ENCODE measurements at places on chromosomes 13 and 19.

- no peak for DNase-seq
These were observed 235.2 kb downstream of the KLF5 start for GRCh38 chr13:73293913-73294523.

- DNase-seq: no peak
These were observed 4.7 kb upstream of the SIGLEC14 start for GRCh38 chr19:51651216-51651846.

GRCh38 chr19:38135150-38135998 is 88.6 kb downstream of the DPF1 start:
- DNase-seq: no peak

GRCh38 chr13:109626386-109627171 is 159.8 kb downstream of the IRS2 start:
- DNase-seq: no peak

DNA sequence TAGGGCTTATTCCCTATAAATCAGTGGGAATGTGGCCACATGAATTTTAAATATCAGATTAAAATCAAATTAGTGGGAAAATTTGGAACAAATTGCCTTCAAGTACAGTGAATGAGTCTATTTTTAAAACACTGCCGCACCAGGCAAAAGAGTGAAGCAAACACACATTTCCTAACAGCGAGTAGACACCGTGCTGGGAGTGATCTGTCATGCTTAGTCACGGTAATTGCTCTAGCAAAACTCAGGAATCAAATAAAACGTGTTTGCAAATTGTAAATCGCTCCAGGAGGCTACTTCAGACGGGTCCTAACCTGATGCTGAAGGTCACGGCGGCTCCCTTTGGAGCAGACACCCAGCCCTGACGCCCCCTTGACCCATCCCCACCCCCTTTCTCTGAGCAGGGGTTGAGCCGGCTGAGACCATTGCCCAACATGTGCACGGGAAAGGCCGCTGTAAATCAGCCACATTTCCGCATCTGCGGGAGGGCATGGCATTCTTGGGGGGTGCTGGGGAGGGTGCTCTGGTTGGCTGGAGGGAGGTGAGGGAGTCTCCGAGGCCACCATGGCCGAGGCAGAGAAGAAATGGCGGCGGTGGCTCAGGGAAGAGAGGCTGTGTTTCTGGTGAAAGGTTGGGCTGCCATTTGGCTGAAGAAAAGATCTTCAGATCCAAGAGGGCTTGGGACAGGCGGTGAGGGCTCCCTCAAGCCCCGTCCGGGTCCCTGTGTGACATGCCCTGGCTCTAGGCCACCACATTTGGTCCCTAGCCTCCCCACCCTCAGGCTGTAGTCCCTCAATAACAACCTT is 8.9 kb downstream of the CEBPA start:
- DNase-seq: peak; percentile 69

DNA sequence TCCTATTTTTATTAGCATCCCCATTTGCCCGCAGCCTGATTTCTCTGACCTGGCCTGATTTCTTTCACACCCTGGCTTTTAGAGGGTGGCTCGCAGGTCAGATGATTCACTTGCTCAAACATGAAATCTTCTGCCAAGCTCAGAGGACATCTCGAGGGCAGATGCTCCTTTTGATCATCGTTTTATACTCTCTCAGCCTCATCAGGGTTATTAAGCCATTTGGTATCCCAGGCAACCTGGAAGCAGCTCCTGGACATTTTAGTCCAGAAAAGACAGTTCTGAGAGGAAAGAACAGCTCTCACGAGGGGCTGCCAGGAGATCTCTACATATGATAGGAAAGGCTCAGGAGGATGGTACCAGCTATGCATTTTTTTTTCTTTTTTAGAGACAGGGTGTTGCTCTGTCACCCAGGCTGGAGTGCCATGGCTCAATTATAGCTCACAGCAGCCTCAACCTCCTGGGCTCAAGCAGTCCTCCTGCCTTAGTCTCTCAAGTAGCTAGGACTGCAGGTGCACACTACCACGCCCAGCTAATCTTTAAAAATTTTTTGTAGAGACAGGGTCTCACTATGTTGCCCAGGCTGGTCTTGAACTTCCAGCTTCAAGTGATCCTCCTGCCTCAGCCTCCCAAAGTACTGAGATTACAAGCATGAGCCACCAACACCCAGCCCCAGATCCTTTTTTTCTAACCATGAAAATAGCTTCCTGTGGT is 165.4 kb downstream of the KATNAL1 start:
- no peak for DNase-seq

GRCh38 chr19:4238831-4239230 is 8.0 kb upstream of the YJU2 start:
- DNase-seq: no peak

GRCh38 chr13:97945792-97946419 is 7.6 kb upstream of the IPO5 start:
- DNase-seq: no peak

DNA sequence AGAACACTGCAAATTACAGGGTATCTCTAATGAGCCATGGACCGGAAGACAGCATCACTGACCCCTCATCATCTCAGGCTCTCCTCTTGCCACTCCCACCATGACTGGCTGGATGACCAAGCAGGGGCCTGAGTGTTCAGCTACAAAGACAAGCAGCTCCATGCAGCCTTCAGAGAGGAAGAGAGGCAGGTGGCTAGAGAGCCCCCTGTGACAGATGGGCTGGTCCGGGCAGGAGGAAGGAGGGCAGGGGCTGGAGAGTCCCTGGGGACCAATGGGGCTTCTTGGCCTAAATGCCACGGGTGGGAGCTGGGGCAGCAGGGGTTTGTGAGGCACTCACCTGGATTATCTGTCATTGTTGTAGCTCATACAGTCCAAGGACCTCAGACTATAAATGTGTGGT is 12.8 kb upstream of the RASA3 start:
- DNase-seq: no peak

DNA sequence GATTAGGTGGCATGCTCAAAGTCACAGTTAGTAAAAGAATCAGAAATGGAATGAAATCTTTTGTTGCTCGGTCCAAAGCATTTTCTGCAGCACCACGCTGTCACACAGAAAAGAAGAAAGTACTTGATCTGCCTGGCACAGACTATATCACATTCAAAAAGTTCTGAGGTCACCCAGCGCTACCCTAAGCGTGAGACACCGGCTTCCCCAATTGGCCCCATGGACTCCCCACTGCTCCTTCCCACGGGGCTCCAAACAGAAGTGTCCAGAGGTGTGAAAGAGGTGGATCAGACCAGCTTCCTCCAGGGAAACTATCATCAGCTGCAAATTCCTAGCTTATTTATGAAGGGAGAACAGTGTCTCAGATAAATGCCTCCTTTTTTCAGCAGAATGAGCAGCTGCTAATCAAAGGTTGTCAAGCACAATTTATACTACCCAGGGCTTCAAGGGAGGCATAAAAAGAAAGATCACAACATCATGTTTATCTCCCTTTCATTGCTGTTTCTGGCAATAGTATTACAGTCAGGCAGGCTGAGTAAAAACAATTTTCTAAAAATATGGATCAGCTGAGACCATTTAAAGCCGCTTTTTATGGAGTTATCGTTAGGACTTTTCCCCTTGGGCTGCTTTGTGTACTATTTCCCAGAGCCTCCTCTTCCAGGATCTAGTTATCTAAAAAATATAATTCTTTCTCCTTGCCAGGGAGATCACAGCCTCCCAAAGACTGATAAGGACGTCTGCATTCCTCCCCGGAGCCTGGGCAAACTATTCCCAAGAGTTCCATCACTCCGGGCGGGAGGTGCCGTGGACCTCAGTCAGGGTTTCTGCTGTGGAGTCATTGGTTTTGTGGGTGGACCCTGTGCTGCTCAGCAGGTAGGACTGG is 208.0 kb downstream of the LHFPL6 start:
- no peak for DNase-seq

- DNase-seq: no peak
These were observed 10.3 kb downstream of the FKBP8 start for GRCh38 chr19:18533058-18533457.

- DNase-seq: no peak
These were observed 40.0 kb upstream of the KL start for GRCh38 chr13:32976056-32976805.

DNA sequence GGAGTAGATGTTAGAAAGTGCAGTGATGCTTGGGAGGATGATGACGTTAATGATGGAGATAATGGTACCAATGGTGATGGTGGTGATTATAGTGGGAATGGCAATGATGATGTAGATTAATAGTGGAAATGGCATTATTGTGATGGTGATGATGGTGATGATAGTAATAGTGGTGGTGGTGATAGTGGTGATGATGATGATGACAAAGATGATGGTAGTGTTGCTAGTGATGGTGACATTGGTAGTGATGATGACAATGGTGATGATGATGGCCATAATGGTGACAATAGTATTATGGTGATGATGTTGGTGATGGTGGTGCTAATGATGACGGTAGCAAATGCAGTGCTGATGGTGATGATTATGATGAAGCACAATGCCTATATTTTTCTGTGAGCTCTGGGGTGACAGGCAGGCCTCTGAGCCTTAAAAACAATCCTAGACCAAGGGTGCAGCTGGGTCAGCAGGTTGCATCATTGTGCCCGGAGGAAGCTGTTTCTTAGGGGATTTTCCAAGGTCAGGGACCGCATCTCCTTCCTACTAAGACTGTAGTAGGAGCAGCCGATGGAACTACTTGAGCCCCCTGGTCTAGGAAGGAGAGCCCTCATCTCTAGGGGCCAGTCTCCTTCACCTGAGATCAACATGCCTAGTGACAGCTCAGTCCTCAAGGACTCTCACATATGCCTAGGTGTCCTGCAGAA is 7.8 kb downstream of the CEACAM18 start:
- DNase-seq: no peak

- DNase-seq: no peak
These were observed 947.9 kb downstream of the PCDH17 start for GRCh38 chr13:58579468-58579867.

DNA sequence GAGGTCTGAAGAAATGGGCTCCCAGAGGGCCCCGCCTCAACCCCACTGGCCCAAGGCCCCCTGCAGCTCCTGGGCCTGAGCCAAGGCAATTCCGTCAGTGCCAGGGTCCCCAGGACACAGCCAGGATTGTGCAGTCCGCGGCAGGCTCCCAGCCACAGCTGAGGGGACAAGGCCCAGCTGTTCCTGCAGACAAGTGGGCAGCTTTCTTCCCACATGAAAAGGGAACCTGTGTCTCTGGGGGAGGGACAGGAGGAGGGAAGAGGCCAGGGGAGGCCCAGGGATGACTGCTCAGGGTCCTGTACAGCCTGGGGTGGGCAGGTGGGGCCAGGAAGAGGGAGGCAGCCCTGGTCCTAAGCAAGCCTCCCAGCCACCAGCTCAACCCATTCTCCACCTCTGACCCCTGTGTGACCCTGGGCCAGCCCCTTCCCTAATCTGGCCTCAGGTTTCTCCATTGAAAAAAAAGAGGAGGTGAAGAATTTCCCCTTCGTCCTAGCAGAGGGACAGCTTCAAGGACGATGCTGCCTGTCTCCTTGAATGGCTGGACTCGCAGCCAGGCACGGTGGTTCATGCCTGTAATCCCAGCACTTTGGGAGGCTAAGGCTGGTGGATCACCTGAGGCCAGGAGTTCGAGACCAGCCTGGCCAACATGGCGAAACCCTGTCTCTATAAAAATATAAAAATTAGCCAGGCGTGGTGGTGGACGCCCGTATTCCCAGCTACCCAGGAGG is 20.5 kb upstream of the VSTM2B start:
- DNase-seq: no peak

GRCh38 chr13:97892717-97893116 is 60.8 kb upstream of the IPO5 start:
- no peak for DNase-seq

DNA sequence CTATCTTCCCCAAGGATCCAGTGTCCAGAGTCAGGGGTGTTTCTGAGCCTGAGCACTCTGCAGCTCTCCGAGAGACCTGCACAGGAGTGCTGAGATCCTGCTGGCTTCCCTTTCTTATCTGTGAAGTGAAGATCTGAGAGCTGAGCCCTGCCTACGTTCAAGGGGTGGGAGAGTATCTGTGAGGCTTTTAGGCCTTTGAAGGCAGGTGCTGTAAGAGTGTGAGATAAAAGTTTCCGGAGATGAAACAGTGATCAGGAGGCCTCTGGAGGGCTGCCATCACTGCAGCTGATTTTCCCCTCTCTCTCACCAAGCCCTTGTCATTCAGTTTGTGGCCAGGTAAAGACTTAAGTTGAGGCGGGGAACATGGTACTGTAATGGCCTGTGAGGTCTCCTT is 83.1 kb downstream of the AKAP11 start:
- no peak for DNase-seq

DNA sequence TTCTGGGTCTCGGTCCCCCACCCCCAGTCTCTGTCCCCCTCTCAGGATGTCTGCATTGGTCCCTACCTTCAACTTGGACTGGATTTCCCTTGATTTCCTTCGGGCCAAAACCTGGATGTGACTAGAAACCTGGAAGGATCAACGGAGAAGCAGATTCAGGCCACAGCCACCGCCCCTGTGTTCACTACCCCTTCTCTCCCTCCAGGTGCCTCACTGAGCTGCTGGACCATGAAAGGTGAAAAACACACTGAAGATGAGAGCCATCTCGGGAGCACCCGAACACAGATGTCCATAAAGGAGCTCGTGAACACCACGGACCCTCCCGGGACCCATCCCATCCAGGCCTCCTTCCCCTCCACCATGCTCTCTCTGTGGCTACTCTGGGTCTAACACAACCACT is 5.0 kb downstream of the TEAD2 start:
- DNase-seq: no peak

DNA sequence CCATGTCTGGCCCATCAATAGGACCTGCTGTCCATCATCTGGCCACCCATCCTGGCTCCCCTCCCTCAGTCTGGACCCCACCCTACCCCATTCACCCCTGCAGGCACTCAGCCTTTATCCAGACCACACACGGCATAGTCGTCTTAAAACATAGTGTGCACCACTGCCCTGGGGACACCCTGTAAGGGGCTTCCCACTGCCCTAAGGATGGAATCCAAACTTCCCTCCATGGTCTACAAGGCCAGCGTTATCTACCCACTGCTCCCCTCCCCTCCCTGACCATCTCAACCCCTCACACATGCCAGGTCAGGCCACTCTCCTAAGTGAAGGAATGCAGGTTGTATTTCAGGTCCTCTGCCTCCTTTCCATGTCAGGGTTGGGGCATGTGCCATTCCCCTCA is 352.7 kb upstream of the ZNF507 start:
- no peak for DNase-seq

- no peak for DNase-seq
These were observed 20.4 kb downstream of the MISP start for GRCh38 chr19:771332-771785.

DNA sequence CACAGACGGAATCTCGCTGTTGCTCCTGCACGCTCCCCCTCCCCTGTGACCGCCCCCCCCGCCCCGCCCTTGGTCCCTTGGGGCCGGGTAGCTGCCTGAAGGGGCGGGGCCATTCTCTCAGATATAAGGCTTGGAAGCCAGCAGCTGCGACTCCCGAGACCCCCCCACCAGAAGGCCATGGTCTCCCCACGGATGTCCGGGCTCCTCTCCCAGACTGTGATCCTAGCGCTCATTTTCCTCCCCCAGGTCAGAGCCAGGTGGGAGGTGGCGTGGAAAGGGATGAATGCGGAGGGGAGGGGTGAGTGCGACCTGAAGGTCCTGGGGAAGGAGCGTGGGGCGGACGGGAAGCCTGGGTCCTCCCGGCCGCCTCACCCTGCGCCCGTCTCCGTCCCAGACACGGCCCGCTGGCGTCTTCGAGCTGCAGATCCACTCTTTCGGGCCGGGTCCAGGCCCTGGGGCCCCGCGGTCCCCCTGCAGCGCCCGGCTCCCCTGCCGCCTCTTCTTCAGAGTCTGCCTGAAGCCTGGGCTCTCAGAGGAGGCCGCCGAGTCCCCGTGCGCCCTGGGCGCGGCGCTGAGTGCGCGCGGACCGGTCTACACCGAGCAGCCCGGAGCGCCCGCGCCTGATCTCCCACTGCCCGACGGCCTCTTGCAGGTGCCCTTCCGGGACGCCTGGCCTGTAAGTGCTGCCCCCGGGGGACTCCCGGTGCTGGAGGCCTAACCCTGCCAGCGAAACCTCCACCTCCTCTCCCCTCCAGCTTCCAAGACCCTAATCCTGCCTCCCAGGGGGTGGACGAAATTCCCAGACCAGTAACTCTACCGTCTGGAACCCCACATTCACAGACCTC is at the start of gene DLL3:
DLL3 (plus strand) TSS at position 150 of the 845 bp plus-strand sequence; CDS start at position 178, 28 bp downstream.
- no peak for DNase-seq

All from BJ (cell line).